ENCODE measurements at places on chromosomes 16 and 17. TPM values are rescaled to one million over a fixed set of nuclear protein-coding genes. Genes with fewer than 3 reads are reported as not detected.

GRCh38 chr16:79155904-79156303 is 444.6 kb downstream of the MAF start:
- DNase-seq: no peak

The CLEC18A gene
- 0.10 TPM for total RNA-seq

- DNase-seq: no peak
Observed at GRCh38 chr17:13736916-13737315, 135.2 kb upstream of the HS3ST3A1 start.

GRCh38 chr17:82358465-82359350 is at the start of gene TEX19:
Gene TEX19 (plus strand): TSS chr17:82359247. CDS start chr17:82362151, 2,904 bp downstream.
- DNase-seq: peak; percentile 58

DNA sequence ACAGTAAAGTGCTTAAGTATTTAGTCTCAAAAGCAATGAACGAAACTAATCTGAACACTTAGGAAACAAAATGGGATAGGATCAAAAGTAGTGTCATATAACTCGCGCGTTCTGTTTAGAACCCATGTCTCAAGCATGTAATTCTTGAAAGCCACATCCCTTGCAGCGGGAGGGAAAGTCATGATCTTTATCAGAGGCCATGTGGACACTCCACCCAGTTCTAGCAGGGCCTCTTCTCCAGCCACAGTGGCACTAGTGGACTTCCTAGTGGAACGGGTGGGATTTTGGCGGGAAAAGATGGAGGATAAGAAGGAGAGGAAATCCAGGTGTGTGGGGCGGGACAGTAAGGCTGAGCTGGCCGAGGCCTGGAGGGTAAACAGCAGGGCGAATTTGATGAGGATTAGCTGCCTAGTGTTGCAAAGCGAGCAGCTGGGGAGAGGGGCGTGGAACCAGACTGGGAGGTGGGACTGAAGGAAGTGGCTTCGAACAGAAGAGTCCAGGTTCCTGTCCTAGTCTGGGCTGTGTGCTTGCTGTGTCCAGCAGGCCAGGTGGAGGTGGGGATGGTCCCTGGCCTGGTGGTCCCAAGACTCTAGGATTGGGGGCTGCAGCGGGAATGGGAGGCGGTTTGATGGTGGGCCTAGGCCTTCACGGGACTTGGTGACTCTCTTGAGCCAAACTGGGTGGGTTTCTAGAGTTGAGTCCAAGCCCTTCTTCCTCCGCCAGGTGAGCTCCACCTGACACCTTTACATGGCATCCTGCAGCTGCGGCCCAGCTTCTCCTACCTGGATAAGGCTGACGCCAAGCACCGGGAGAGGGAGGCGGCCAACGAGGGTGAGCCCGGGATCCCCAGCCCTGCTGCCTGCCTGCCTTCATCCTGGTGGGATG is 15.9 kb downstream of the POLR3E start:
- DNase-seq: no peak

The CD300E gene
- not detected for total RNA-seq

The AATK gene
- total RNA-seq: 0.03 TPM

The EVPL gene
- not detected for total RNA-seq

The TPSG1 gene
- total RNA-seq: not detected

DNA sequence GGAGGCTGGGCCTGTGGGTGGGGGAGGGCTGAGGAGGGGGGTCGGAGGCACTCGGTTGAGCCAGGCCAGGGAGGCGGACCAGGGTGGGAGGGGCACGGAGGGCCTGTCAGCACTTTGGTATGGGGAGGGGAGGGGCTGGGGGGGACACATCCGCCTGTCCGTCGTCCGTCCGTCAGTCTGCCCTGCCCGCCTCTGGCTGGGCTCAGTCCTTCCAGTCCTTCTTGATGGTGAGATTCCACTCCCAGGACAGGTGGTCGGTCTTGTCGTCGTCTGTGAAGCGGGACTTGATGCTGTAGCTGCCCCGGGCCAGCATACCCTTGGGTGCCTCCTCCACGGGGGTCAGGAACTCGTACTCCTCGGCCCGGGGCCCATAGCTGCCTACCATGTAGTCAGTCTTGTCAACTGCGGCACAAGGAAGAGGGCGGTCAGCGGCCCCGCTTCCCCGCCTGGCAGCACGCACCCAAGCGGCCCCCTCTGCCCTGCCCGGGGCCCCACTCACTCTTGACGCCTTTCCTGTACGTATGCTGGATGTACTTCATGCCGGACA is 2.4 kb downstream of the ARHGDIA start:
- peak; percentile 71 for DNase-seq

DNA sequence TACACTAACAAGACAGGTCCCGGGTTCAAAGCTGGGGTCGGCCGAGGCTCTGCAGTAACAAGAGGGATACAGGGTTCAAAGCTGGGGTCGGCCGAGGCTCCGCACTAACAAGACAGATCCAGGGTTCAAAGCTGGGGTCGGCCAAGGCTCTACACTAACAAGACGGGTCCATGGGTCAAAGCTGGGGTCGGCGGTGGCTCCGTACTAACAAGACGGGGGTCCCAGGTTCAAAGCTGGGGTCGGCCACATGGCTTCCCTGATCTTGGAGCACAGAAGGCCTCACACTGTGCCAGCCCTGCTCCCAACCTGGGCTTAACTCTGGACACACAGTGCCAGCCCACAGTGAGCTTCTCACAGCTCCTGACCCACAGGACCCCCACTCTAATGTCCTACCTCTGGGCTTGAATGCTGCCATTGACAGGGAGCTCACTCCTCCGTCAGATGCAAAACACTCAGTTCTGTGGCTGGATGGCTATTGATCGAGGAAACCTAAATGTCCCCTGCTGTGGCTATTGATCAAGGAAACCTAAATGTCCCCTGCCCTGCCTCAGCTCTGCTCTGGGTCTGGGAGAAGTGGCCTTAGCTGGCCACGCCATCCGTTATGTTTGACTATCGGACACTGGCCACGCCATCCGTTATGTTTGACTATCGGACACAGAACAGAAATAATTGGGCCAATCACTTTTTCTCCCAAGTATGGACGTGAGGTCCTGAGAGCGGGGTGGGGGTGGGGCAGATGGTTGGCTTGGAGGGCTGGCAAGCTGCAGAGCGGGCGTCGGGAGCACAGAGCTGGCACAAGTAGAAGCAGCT is 54.6 kb upstream of the DOC2B start:
- DNase-seq: no peak

The GNG13 gene
- total RNA-seq: not detected

- peak; percentile 90 for DNase-seq
Observed at GRCh38 chr17:77420804-77421629, 280.2 kb downstream of the SEC14L1 start.

- no peak for DNase-seq
Observed at GRCh38 chr16:24452724-24453123, 86.6 kb upstream of the RBBP6 start.

DNA sequence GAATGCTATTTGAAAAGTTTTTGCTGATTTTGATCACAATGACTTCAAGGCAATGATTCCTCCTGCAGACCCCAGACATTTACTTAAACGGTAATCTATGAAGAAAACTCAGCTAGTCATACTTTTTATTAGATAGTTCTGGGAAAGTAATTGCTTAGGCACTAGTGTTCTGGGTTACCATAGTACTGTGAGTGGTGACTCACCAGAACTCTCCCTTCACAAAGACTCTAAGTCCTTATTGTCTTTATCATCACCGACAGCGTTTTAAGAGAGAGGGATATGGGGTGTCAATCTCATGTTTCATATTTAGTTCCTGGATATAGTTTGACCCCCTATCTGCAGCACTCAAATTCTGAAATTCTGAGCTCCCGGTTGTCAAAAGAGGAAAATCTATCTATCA is 43.0 kb upstream of the CDH8 start:
- peak; percentile 29 for DNase-seq

DNA sequence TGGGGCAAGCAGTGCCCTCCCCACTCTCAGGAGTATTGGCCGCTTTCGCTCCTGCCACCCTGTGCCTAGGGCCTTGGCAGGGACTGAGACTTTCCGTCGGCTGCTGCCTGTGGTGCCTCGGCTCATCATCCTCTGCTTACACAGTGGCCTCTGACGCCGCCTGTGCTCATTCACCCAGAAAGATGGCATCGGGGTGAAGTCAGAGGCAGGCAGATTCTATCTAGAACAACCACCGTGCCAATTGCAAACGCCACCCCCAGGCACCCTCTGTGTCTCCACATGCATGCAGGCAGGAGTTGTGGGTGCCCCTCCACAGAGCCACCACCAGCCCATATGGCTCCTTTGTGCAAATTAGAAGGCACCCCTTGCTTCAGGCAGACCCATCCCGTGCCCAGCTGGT is 154.2 kb upstream of the GSE1 start:
- DNase-seq: no peak

The SPATA32 gene
- not detected for total RNA-seq

DNA sequence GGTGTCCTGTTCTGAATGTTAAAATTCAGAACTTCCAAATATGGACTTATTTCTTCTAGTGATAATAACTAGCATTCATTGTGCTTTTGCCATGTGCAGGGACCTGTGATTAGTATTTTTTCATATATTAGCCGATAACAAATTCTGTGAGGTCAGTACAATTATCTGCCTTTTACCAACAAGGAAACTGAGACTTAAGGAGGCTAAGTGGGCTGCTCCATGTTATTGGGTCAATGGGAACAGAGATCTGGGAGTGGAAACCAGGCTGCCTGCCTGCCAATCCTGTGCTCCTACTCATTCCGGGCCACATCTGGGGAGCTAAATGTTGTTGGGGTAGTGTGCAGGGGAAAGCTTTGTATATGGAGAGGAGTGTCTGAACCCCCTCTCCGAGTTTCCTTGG is 3.7 kb downstream of the TMEM106A start:
- no peak for DNase-seq

GRCh38 chr17:6780001-6780400 is 4.0 kb downstream of the FBXO39 start:
- DNase-seq: no peak

DNA sequence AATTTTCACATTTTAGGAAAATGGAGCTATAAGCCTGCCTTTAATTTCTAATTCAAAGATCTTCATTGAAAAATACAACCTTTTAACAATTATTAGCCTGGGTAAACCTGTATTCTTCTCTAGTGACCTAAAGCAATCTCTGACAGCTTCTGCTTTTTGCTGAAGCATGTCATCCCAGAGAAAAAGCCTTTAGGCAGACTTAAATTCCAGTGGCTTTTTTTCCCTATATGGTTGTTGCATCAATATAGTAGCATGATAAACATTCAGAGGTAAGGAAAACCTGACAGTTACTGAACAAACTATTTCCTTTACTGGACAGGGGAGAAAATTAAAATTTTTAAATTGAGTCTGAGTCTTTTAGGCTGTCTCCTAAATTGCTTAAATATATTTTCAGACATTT is 7.8 kb upstream of the EVI2A start:
- DNase-seq: no peak

The CTRB2 gene
- total RNA-seq: not detected

GRCh38 chr16:86524029-86524428 is 13.7 kb downstream of the FOXF1 start:
- no peak for DNase-seq

DNA sequence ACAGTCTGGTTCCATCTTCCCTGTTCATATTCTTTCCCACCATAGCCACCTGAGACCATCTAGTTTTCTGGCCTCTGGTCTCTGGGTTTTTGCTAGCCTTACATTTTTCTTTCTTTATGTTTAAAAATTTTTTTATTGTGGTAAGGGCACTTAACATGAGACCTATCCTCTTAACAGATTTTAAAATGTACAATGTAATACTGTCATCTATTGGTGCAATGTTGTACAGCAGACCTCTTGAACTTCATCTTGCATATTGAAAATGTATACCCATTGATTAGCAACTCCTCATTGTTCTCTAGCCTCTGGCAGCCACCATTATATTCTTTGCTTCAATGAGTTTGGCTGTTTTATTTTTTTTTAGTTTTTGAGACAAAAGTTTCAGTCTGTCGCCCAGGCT is 39.2 kb downstream of the ITGAM start:
- no peak for DNase-seq

DNA sequence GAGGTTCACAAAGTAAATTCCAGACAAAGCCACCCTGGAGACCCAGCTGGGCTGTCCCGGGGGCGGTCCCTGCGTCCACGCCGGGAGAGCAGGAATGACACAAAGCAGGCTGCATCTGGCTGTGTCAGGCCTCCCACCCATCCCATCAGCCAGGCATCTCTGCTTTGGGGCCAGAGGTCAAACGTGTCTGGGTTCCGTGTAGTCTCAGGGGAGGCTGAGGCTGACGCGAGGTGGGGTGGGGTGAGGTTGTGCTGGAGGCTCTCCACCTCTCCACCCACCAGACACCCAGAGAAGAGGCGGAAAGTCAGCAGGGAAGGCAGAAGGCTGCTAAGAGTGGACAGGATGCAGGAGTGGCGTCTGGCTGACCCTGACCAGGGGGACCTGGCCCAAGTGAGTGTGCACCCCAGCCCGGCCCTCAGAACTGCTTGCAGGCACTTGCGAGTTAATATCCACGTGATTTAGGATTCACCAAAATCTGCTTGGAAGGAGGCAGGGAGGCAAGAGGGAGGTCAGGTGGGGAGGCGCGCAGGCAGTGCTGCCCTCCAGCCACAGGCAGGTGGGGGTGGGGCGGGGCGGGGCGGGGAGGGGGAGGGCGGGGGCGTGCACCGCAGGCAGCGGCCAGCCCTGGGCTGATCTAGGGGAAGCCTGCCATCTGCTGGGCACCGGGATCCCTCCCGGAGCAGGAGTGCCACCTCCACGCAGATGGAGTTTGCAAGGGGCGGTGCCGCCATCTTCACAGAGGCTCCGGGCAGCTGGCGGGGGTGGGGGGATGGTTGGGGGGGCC is 44.3 kb downstream of the TBC1D16 start:
- peak; percentile 47 for DNase-seq

DNA sequence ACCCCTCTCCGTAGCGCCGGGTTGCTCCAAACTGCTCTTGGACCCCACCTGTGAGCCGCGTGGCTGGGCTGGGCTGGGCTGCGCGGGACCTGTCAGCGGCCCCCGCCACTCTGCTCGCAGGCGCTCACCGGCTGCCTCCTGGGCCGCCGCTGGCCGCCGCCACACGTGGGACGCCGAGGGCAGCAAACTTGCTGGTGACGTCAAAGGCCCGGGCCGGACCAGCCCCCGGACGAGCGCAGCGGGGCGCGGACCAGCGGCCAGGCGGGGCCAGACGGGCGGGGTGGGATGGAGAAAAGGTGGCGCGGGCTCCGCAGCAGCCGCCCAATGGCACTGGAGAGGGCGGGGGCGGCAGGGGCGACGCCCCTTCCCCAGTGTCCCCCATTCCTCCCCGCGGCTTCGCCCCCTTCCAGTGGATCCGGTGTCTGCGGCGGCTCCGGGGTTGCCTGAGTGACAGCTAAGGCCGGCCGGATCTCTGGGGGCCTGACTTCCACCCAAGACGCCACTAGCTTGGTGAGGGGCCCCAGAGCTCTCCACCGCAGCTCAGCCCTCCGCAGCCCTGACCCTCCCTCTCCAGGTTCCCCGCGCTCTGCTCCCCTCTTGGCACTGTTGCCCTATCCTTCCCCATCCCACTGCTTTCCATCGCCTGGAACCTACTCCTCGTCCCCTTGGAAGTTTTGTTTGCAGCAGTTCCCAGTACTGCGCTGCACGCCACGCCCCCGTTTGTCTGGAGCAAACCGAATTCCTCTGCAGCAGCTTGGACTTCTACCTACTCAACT is at the start of gene HS3ST3A1:
HS3ST3A1 (minus strand) TSS at position 154 of the 776 bp plus-strand sequence. CDS start 800 bp downstream, outside the sequence.
- peak; percentile 96 for DNase-seq

DNA sequence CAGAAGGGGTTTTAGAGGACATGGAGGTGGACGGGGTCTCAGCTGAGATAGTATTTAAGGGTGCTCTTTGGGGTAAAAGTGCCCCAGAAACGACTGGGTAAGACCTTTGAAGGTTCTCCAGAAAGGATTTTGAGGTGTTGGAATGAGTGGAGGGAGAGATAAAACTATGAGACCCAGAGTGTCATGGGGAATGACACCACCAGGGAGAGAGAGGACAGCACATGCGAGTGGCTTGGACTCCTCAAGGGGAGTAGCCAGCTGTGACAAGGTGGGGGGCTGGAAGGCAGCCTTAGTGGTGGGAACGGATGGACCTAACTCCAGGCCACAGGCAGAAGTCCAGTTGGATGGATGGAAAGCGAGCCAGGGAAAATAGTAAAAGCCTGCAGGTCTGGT is 19.2 kb upstream of the PITPNM3 start:
- no peak for DNase-seq

- no peak for DNase-seq
Observed at GRCh38 chr17:34117332-34117731, 137.8 kb upstream of the CCL2 start.

All from HT1080 (cell line).